LHCN-M2 (cell line): ENCODE measurements at places on chromosomes 5 and 9.

DNA sequence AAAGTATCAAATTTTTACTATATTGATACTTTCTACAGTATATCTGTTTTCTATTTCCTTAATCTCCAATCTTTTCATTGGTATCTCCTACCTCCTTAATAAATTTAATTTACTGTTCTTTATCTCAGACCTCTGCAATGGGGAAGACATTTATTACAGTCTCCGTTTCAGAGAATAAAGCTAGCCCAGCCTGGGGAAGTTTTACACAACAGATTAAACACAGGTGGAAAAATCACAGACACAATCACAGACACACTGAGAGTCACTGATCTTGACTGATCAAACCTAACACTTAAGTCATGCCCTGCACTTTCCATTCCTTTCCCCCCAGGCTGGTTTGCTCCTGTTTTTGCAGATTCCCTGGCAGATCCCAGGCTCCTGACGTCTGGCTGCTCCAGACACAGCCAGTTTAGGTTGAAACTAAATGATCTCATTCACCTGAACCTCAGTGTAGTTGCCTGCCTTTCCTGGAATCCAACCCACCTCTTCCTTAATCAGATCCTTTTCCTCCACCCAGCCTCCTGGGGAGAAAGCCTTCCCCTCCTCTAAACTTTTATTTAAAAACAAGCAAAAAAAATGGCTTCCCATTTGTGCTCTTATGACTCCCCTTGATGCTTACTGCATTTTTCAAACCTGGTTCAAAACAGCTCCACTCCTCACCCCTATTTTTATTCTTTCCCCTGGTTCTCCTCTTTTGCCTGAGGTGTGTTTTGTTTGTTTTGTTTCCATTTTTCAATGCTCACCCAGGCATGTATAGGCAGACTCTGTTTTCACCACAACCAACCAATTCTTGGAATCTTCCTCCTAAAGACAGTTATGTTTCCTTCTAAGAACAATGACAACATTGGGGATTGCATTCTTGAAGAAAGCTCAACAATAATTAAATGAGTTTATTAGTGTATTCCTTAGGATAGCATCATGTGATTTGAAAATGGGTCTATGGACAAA lies 29.5 kb upstream of the OSMR start:
- no peak for DNase-seq

- DNase-seq = no peak
These were observed 5.0 kb downstream of the DIPK1B start for GRCh38 chr9:136717399-136717798.

DNA sequence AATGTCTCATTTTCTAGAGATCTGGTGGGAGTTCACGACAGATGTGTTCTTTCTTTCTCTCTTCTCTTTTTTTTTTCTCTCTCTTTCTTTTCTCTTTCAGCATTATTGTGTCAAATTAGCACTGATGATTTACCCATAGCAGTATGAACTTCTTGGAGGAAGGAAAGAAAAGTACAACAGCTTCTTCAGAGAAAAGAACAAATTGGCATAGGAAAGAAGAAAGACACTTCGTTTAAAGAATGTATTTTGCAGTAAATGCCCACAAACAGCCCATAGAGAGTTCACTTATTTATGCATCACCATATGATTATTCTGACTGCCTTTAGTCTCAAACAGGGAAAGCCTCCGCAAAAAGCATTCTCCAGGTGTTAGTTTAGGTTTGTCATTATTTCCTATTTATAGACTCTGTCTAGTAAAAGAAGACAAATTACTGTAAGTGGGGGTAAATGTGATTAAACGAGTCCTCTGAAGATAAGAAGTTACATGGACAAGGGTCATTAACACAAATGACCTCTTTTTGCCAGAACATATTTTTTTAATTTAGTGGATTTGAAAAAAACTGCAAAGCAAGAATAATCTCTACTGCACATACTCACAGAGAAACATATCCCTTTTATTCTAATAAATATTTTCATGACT lies 68.0 kb downstream of the POU5F2 start:
- no peak for DNase-seq

DNA sequence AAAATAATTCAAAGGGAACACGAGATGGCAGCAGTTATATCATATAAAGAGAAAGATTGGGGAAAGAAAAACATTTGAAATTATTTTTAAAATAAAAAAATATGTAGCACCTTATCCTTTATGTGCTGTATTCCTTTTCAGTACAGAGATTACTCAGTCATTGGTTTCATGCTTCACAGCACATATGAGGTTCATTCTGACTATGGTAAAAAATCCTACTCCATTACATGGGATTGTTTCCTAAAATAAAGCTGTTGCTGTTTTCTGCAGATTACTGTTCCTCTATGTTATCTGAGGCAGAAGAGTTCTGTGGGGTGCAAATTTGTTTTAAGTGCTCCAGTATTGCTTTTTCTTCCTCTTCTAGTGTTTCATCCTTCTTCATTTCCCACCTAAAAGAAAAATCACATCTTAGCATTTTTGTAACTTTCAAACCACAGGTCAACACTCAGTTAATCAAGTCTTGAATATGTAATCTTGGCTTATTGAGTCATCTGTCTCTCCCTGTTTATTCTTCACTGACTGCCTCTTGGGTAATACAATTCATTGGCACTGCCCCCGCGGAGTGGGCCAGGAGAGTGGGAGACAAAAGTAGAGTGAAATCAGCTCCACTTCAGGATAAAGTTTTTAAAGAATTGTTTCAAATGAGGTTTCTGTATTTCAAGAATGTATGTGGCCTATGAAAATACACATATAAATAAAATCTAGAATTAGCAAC lies 412.5 kb upstream of the POU5F2 start:
- no peak for DNase-seq

DNA sequence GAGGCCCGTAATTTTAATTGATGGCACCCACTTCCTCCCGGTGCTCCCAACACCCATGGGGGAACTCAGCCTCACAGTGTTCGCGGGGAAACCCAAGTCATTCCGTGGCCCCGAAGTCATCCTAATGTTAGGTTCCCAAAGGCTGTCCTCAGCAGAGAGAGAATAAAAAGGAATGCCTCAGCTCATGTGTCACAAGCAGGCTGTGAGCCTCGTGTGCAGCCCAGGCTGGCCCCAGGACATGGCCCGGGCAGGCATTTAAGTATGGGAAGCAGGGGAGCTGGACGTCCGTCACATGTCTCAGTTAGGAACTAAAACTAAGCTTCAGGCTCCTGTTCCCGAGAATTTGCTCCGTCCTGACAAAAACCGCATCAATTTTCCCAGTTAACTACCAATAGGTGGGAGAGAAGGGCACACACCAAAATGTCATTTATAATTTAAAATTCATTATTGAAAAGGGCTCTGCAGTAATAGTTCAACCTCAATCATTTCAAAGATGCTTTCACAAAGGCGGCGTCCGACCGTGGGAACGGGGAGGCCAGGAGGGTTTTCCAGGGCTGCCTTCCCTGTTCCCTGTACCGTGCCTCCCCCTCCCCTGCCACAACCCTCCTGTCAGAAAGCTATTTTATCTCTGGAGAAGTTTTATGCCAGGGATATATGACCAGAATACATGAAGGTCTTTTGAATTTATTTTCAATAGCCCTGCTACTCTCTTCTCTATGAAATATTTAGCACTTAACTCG lies 137.3 kb downstream of the FSTL4 start:
- no peak for DNase-seq

DNA sequence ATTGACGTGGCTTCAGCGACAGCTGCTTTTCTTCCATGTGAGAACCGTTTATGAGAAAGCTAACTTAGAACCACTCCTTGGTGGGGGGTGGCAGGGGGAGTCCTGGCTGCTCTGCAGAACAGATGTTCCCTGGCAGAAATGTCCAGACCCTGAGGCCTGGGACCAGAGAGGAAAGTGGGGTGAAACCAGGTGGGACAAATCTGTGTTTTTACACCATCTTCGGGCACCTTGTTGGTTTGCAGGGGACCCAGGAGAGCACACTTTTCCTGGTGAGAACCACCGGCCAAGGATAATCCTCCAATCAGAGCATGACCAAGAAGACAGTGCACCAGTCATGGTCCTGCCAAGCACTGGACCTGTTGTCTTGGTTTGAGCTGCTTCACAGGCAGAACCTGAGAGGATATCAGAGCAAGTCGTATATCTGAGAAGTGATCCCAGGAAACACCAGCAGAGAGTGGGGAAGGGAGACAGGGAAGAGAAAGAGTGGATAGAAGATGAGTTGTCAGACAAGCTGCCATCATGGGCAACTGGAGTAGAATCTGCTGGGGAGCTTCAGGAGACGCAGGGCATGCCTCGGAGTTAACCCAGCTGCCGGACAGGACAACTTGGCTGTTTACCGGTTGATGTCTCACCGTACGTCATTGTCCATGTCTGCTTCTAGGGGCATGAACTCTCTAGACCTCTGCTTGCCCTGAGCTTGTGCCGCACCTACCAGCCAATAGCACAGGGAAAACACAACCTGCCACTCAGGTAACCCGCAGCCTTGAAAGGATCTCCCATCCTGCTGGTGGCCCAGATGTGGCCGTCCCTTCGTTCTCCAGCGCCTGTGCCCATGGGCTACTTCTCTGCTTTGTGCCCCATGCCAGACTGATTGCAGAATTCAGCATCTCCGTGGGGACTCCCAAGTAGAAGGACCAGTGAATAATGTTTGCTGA lies 178.4 kb upstream of the MVB12B start:
- no peak for DNase-seq

GRCh38 chr9:93821307-93821703 lies 133.8 kb downstream of the BARX1 start:
- DNase-seq = no peak

- no peak for DNase-seq
These were observed 74.9 kb downstream of the SLC44A1 start for GRCh38 chr9:105319202-105319813.

- DNase-seq = no peak
These were observed 1802.9 kb upstream of the WWC1 start for GRCh38 chr5:166488560-166488959.

DNA sequence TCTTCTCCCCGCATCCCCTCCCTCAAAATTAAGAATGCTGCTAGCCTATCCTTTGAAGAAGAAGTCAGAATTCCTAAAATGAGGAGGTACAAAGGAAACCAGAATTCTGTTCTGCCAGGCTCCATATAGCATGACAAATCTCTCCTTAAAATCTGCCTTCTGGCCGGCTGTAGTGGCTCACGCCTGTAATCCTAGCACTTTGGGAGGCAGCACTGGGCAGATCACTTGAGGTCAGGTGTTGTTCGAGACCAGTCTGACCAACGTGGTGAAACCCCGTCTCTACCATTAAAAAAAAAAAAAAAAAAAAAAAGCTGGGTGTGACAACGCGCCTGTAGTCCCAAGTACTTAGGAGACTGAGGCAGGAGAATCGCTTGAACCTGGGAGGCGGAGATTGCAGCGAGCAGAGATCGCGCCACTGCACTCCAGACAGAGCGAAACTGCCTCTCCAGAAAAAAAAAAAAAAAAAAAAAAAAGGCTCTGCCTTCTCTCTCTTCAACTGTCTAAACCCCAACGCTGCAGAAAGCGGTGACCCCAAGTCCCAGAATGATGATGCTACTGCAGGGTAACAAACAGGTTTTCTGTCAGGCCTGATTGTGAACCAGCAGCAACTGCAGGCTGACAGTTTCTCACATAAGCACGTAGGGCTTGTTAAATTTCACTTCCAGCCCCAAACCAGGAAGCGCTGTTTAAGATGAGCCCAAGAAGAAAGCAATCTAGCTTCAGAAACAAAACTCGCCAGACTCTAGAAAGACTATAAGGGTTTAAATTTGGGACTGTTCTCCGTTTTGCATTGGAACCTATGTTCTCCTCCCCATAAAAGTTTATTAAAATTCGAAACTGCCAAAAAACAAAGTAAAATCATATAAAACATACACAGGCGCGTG lies 963 bp upstream of the CAST start:
- DNase-seq = peak; percentile 67

DNA sequence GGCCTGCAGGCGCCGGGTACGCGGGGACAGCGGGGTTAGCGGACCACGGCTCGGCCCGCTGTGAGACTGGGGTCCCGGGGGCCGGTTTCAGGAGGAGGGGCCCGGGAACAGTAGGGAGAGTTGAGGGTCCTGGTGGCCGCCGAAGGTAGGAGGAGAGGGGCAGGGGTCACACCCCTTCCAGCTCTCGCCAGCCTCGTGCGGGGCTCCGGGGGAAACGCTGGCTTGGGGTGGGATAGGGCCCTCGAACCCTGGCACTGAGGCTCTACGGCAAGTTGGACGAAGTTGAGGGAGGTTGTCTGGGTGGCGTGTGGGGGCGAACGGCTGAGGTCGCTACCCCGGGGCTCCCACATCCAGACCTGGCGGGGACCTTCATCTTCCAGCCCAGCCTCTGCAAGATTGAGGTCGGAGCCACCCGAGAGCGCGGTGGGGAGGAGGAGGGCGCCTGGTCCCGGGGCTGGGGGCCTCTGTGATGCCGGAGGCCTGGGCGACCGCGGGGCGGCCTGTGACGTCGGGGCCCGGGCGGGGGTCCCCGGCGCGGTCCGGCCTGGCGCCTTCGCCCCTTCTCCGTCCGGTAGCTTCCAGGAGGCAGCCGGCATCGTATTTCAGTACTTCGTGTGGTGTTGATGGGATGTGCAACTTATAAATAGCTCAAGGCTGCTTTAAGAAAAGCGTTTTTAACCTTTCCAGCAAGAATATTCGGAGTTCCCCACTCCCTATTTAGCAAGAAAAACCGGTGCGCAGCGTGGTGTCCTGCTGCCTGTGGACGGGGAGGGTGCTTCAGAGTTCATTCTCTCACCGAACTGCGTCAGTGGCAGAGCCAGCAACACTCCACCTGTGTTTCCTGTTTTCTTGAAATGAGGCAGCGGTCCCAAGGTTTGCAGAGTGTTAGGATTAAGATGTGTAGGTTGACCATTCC lies 902 bp downstream of the HABP4 start:
- peak; percentile 15 for DNase-seq

DNA sequence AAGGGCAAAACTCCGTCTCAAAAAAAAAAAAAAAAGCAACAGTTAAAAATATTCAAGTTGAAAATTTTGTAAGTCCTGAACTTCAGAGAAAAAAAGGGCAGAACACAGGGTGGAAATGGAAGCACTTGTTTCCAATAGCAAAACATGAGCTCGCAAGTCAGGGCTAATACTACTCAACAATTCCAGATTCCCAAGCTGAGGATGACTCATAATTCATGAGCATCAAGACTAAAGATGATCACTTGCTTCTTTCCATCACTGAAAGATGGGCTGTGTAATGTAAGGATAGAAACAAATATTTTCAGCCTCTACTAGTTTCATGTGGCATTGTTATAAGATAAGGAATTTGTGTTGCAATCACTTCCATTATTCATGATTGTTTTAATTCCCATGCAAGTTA lies 33.5 kb upstream of the FST start:
- peak; percentile 61 for DNase-seq

GRCh38 chr9:111948951-111949350 lies 52.3 kb downstream of the UGCG start:
- no peak for DNase-seq

GRCh38 chr9:86005253-86005775 lies 64.4 kb downstream of the NAA35 start:
- no peak for DNase-seq

- DNase-seq = no peak
These were observed 21.2 kb upstream of the RNU6ATAC start for GRCh38 chr9:134185536-134186011.

GRCh38 chr5:147674411-147674810 lies 108.1 kb downstream of the JAKMIP2 start:
- no peak for DNase-seq
